ENCODE measurements at places on chromosomes 13 and 19.

GRCh38 chr19:18280247-18281081 lies 958 bp downstream of the JUND start:
- DNase-seq, result no peak

- DNase-seq, result no peak
These were observed at the start of gene ZFP82 for GRCh38 chr19:36418287-36419001. Gene ZFP82, minus strand, starts transcription at chr19:36418644. Its CDS starts 8,855 bp downstream, at chr19:36409789.

DNA sequence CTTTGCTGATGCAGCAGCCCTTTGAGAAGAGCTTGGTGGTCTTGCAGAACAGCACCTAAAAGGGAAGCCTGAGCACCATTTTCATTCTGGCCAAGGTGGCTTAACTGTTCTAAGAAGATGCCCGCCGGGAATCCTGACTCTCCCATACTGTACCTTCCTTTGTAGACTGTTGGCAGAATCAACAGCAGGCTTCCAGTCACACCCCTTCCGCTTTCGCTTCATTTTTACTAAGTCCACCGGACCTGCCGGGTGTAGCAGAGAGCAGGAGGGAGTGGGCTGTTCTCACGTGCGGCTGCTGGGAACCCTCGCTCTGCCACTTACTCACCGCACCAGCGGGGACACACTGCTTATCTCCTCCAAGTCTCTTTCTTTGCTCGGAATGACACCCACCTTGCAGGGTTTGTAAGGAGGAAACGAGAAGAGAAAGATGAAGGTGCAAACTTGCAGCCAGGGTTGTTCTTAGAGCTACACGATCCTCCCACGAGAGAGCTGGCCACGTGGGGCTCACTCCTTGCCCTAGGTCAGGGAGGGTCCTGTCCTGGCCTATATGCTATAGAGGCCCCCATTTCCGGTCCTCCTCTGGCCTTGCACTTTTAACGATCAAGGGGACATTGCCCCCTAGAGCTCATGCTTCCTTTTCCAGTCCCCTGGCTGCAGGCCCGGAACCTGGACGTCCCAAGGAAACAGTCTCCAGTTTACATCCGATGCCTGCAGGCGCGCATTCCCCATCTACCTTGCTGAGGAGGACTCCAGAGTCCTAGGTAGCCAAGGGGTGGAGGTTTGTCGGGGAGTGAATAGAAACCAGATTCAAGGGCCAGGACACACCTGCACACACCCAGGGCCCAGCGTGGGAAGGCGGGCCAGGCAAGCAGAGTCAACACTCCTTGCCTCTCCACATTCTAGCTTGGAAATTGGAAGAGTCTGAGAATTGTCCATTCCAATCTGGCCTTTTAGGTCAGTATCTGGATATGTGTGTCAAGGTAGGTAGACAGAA lies 453.6 kb downstream of the IRS2 start:
- DNase-seq, result no peak

GRCh38 chr19:51552996-51553725 lies 17.9 kb upstream of the ZNF175 start:
- DNase-seq, result no peak

DNA sequence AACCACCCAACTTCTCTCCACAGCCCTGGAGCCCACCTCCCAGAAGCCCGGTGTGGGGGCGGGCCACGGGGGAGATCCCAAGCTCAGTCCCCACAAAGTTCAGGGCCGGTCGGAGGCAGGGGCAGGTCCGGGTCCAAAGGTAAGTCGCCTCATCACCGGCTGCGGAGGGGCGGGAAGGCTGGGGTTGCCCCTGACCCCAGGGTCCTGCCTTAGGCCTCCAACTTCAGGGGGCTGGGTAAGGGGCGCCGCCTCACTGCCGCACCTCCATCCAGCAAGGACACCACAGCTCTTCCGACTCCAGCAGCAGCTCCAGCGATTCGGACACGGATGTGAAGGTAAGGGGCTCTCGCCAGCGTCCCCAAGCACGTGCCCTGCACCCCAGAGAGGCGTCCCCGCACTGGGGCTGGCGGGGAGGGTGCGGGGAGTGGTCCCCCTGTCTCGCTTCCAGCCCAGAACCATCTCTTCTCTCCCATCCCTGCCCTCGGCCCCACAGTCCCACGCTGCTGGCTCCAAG lies 358 bp downstream of the C19orf33 start:
- no peak for DNase-seq

DNA sequence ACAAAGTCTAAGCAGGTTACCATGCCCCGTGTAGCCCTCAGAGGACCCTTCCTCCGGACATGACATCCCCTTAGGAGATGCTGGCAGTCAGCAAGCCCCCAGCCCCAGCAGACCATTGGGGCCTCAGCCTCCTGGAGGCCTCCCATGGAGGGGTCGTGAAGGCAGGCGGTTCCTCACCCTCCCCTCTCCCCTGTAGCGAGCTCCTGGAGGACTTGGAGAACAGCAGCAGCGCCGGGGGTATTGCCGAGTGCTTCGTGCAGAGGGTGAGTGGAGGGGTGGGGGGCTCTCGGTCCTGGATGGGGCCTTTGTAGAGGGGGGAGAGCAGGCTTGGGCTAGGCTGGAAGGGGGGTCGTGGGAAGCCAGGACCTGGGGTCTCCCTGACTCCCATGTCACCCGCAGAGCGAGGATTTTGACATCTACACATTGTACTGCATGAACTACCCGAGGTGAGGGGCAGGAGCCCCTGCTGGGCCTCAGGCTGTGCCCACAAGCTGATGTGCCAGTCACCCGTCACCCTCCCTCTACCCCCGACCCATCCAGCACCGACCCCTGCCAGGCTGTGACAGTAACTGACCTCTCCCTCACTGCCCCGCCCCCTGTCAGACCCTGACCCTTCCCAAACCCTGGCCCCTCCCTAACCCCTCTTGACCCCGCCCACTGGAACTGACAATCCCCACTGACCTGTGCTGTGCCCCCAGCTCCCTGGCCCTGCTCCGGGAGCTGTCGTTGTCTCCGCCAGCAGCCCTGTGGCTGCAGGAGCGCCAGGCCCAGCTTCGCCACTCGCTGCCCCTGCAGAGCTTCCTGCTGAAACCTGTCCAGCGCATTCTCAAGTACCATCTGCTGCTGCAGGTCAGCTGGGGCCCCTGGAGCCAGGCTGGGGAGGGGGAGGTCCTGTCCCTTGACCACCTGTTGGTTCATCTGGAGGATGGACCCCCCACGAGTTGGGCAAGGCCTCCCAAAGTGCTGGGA lies 4.0 kb downstream of the PLEKHG2 start:
- DNase-seq, result no peak

DNA sequence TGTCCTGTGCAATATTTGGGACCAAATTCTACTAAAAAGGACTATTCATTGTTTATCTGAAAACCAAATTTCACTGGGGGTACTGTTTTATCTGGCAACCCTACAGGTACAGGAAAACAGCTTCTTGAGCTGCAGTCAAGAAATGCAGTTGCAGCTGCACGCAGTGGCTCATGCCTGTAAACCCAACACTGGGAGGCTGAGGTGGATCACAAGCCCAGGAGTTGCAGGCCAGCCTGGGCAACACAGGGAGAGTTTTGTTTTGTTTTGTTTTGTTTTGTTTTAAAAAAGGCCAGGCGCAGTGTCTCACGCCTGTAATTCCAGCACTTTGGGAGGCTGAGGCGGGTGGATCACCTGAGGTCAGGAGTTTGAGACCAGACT lies 11.6 kb upstream of the ZSCAN1 start:
- no peak for DNase-seq

DNA sequence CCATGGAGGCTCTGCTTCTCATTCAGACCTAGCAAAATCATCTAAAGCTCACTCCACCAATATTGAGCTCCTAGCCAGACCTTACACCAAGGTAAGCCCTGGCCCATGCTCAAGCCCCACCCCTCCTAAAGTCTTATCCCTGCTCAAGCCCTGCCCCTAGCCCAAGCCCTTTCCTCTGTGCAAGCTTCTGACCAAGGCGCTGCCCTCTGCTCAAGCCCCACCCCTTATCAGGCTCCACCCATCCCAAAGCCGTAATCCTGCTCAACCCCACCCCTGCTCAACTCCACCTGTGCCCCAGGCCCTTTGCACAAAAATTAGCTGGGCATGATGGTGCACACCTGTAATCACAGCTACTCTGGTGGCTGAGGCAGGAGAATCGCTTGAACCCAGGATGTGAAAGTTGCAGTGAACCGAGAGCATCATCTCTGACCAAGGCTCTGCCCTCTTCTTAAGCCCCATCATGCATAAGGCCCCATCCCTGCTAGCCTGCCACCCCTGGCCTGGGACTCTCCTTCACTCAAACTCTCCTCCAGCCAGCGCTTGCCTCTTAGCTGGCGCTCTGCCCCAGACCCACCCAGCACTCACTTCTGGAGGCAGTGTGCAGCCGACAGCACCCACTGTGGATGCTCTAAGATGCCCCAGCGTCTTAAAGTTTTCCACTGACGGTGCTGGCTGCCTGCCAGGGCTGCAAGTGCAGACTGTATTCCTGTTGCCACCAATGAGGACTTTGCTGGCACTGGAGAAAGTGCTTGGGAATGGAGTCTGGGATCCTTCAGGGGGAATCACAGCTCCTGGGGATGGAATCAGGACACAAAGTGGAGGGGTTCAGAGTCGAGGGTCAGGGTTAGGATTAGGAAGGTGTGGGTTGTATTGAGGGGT lies 16.5 kb downstream of the KLK4 start:
- DNase-seq, result no peak

GRCh38 chr19:1632462-1633268 lies 19.8 kb downstream of the TCF3 start:
- no peak for DNase-seq

- DNase-seq, result no peak
These were observed 101.6 kb downstream of the IRS2 start for GRCh38 chr13:109684824-109685202.

GRCh38 chr19:11323601-11324078 lies 15.8 kb downstream of the RAB3D start:
- no peak for DNase-seq

Data from cortex of kidney (tissue), 1 donor.